Caco-2 (cell line): ENCODE measurements at places on chromosomes 6 and 20.

GRCh38 chr6:165686596-165687365 lies 23.7 kb upstream of the PDE10A start:
- no peak for DNase-seq

DNA sequence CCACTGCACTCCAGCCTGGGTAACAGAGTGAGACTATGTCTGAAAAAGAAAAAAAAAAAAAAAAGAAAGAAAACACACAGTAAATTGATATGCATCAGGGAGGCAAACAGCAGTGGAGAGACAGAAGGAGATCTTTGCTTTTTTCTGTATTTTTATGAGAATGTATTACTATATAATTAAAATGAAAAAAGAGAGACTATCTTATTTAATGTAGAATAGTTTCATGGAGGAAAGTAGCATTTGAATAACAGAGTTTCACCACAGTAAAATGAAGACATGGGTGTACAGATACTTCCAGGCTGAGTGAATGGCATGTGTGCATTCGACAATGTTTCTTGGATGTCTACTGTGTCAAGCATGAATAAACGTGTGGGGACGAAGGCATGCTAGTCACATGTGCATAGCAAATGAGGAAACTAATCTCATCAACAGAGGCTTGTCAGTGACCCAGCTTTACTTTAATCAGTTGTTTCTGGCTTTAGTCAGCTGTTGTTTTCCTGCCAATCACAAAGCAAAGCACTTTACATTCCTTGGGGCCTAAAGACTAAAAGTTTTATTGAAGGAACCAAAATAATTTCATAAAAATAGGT lies 55.5 kb upstream of the ARMH2 start:
- DNase-seq = no peak

- DNase-seq = no peak
These were observed 75.4 kb downstream of the MTHFD1L start for GRCh38 chr6:150940941-150941340.

DNA sequence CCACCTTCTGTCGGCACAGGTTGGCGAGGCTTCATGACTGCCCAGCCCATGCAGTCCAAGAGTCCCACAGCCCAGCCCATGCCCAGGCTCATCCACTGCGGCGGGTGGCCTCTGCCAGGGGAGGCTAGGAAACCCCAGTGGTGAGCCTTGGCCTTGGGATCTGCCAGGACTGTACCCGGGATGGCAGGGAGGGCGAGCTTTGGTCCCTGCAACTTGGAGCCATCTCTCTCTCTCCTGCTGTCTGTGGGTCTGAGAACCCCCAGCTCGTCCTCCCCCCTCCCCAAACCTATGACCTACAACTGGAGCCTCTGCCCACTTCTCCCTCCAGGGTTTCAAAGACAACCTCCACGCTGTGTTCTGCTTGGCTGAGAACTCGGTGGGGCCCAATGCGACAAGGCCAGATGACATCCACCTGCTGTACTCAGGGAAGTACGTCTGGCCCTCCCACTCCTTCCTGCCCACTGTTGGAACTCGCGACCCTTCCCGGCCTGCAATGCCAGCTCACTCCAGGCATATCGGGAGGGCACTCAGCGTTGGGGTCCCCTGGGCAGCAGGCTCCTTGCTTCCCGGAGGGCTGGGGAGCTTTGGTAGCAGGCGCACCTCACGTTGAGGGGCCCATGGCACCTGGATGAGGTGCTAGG lies 19.7 kb downstream of the NPEPL1 start:
- DNase-seq = no peak

DNA sequence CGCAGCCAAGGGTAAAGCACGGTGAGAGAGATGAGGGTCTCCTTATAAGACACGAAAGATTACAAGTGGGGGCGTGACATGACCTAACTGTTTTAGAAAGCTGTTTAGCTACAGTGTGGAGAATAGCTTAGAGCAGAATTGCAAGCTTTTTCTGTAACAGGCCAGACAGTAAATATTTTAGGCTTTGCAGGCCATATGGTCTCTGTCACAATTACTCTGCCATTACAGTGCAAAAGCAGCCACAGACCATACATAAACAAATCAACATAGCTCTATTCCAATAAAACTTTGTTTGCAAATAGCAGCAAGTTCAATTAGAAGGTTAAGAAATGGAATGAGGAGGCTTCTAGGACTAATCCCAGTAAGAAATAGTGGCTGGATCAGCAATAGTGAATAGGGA lies 16.8 kb downstream of the PGM3 start:
- DNase-seq = no peak

DNA sequence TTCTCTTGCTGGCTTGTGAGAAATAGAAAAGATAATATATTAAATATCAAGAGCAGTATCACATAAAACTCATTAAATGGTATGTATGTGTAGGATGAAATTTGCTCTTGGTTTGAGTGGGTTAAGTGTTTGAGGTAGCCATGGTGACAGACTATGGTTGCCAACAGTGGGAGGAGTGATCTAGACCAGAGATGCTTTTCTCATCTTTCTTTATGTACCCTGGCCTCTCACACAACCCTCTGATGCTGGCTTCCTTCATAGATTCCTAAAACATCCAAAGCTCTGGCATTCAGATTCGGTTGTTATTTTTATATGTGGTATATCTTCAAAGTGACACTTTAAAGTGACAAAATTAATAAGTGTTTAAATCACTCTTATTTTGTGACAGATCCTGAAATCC lies 9.0 kb upstream of the MLIP start:
- no peak for DNase-seq

- no peak for DNase-seq
These were observed 239.1 kb upstream of the CEP162 start for GRCh38 chr6:84466511-84466910.

DNA sequence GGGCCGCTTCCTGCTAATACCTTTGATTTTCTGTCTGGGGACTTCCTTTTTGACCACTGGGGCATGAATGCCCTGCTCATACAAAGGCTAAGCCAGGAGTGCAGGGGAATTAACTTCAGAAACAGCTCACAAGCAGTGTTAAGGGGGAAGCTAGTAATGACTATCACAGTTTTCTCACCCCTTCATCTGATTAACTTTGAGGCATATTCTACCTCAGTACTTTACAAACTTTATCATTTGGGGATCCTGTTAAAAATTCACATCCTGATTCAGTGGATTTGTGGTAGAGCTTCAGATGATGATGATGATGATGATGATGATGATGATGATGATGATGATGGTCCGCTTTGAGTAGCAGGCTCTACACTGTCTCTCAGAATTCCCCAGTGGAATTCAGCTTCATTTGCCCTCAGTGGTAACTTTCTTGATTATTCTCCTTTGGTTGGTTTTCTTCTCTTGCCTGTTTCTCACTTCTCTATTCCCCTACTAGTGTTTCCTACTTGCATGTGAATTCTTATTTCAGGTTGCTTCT lies 78.4 kb upstream of the TMEM170B start:
- DNase-seq = no peak

GRCh38 chr20:57175397-57176010 lies 90.9 kb downstream of the BMP7 start:
- no peak for DNase-seq

DNA sequence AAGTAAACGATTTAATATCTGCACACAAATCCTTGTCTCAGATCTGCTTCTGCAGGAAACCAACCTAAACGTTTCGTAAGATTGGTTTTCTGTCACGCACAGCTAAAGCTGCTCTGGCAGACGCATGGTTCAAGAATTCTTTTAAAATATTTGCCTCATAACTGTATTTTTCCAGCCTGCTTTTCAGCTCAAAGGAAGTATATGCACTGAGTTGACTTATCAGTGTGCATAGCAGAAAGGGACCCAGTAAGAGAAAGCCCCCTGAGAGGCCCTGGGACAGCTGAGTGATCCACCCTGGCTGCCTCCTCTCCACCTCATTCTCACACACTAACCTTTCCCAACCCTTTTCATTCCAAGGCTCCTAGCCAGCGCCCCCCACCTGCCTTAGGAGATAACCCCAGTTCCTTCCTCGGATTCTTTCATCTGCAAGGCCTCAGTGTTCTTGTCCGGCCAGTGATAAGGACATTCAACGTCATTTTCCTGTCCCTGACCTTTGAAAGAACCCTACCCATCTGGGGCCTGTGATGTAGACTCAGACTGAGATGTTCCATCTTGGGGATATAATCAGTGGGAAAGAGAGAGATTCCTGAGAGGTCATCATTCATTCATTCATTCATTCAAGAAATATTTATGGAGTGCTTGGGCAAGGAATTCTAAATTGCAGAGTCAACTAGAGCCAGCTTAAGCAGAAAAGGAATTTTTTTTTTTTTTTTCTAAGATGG lies 22.4 kb upstream of the SLC9A8 start:
- DNase-seq = peak; percentile 96

DNA sequence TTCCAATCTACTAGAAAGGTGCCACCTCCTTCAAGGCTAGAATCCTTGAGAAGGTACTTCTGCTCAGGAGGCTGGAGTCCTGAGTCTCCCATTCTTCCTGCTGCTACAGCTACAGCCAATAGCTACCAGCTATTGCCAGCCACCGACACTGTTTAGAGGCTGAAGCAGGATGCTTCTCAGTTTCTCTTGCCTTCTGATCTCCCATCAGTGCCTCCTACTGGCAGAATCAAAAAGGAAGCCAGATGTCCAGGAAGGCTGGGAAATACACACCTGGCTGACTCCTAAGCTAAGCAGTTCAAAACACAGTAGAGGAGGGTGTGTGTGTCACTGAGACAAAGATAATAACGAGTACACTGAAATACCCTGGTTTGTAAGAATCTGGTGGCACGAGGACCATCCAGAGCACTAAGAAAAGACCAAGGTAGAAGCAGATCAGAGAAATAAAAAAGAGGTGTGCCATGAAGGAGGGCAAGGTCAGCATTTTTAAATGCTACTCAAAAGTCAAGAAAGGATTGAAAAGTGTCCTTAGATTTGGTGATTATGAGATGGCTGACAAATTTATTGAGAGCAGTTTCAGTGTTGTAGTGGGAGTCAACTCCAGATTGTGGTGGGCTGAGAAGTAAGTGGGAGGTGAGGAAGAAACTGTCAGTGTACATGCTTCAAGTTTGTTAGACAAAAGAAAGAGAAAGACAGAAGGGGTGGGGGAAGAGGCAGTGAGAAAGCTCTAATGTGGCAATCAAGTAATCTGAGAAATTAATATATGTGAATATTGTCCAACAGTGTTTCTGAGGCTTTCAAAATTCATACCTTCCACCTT lies 2.3 kb upstream of the HLA-DMA start:
- no peak for DNase-seq

DNA sequence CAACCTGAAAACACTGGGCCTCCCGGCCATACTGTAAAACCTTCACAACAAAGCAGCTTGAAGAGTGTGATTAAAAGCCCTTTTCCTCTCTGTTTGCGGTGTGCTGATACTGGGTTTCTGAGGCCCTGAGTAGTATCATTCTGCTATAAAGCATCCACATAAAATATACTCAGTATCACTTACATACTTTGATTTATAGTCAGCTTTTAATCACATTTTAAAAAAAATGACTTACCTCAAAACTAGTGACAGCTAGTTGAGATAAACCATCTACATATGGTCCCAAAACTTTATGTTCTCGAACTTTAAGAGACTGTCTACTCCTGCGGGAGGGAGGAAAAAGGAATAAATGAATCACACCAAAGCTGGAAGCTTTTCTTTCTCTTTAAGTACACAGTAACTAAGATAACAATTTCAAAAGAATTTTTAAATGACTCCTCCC lies 135.7 kb downstream of the KIF13A start:
- no peak for DNase-seq

- DNase-seq = no peak
These were observed 2.3 kb upstream of the KIAA0319 start for GRCh38 chr6:24648276-24648675.

DNA sequence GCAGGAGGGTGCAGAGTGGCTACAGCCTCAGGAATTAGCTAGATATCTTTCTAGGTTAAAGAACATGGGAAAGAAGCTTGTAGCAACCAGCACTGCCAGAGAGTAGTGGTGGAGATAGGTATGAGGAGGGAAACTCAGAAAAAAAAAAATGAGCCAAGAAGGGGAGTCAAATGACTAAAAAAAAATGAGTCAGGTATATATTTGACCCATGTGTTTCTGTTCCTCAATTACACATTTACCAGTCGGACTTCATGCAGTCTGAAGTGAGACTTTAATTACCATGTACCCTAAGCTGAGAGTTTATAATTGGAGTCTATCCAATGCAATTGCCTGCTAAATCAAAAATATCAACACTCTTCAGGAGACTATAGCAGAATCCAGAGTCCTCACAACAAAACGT lies 964.6 kb downstream of the HACE1 start:
- no peak for DNase-seq

GRCh38 chr20:62993856-62994494 lies 12.8 kb downstream of the BHLHE23 start:
- no peak for DNase-seq

- DNase-seq = no peak
These were observed 165.0 kb upstream of the SCGN start for GRCh38 chr6:25487012-25487411.

DNA sequence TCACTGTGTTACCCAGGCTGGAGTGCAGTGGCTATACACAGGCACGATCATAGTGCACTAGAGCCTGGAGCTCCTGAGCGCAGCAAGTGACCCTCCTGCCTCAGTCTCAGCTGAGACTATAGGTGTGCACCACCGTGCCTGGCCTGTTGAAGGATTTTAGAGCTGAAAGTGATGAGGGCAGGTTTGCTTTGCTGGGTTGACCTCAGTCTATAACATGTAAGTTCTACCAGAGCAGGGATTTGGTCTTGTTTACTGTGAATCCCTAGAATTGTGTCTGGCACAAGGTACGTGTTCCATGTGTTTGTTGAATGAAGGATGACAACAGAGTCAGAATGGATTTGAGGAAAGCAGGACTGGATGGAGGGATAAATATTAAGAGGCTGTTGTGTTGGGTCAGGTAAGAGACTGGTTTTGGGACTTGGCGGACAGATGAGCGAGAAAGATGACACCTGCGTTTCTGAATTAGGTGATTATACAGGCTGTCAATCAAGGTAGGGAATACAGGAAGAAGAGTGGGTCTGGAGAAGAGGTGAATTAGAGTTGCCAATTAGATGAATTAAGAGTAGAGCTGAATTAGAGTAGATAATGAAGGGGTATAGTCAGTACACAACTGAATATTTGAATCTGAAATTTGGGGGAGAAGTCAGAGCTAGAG lies 6.5 kb downstream of the ASXL1 start:
- no peak for DNase-seq

DNA sequence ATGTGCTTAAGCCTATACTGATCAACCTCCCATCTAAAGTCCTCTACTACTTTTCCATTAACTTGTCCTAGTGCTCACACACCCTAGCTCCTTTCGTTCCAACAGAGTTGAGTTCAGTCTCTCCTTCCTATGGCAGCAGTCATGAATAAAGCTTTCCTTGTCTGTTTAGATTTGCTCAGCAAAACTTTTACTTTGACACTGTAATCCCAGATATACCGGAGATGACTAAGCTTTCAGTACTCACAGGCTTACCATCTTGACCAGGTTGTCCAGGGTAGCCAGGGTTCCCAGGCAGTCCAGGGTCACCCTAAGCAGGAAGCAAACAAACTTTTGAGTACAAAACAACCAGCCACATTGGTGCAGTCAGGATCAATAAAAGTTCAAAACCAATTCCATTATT lies 90.7 kb downstream of the COL21A1 start:
- DNase-seq = no peak

- no peak for DNase-seq
These were observed 859.4 kb downstream of the MAFB start for GRCh38 chr20:39829661-39830060.

DNA sequence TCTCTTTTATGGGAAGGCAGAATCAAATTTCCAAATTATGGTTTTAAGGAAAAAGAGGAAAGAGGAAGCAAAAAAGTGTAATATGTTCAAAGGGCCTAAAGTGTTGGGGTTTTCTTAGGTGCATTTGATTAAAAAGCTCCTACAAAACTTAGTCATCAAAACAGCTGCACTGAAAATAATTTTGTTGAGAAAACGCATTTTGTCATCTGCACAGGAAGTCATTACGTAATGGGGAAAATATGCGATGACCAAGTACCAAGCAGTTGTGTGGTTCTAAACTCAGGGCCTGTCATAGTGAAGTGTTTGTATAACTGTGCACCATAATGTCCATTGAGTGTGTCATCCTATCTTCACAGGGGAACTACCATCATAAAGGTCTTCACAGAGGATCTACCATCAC lies 15.6 kb downstream of the HAO1 start:
- DNase-seq = no peak
